ENCODE measurements at places on chromosomes 1 and 21.

- DNase-seq = no peak
Observed at GRCh38 chr1:4060850-4061249, 160.8 kb upstream of the C1orf174 start.

DNA sequence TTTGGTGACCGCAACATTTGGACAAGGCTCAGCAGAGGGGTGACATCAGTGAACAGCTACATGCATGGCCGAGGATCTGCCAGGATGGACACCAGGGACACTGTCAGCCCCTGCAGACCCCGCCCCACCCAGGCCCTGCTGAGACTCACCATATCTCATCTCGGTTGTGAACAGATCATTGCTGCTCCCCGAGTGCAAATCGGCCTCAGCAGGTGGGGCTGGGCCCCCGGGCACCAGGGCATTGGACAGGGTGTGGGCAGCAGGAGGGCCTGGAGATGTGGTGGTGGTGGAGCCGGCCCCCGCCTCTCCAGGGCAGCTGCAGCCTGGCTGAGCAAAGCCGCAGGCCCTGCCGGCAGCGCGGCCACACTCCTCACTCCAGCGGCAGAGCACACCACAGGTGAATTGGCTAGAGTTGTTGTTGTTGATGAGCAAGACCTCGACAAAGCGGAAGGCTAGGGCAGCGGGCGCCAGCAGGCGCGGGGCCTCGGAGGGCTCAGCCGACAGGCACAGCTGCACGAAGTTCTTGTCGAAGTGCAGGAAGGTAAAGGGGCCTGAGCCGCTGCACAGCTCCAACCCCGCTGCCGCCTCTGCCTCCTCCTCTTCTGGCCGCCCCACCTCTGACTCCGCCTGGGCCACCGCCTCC is 8.2 kb downstream of the ADGRB2 start:
- DNase-seq = no peak

- no peak for DNase-seq
Observed at GRCh38 chr1:4056422-4056821, 156.3 kb upstream of the C1orf174 start.

DNA sequence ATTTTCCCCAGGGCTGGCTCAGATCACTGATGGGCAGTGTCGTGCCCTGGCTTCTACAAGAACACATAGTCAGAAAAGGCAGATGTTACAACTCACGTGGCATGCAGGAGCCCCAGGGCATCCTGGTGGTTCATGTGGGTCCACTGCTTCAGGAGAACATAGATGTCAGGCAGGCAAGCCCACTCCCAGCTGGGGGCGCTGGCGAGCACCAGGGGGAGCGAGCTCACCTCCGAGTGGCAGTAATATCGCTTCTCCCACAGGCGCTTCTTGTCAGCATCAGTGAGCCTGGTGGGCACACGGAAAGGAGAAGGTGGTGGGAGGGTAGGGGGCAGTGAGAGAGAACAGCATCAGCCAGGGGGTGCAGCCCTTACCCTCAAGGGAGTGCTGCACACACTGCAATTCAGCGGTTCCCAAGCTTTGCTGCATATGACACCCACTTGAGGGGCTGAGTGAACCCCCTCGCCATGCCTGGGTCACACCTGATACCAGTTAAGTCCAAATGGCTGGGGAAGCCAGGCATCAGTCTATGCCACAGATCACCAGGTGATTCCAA is 34.3 kb upstream of the PPP1R15B start:
- no peak for DNase-seq

DNA sequence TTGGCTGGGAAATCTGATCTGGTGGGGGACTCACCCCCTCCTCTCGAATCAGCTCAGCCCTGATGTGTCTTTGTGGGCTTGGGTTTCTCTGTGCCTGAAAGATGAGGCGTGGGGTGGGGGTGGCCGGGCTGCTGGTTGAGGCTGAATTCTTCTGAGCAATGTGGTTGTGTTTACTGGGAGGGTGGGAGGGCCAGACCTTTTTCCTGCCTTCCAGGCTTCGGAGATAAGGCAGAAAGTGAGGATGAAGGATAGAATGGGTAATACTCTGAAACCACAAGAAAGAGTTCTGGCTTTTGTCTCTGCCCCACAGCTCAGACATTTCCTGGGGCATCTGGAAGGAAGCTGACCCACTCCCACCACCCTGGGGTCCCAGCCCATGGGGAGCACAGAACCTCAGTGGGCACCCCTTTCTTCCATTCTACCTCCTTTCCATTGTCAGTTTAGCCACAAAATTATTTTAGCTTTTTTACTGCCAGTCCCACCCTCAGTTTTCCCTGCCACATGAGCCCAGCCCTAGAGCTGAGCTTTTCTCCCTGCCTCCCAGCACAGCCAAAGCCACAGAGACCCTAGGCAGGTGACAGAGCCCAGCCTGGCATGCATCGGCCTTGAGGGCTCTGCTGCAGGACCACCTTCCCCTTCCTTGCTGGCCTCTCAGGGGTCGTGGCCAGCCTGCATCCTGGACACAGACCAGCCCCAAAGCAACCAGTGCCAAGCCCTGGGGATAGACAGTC is 11.2 kb downstream of the ALX3 start:
- no peak for DNase-seq

DNA sequence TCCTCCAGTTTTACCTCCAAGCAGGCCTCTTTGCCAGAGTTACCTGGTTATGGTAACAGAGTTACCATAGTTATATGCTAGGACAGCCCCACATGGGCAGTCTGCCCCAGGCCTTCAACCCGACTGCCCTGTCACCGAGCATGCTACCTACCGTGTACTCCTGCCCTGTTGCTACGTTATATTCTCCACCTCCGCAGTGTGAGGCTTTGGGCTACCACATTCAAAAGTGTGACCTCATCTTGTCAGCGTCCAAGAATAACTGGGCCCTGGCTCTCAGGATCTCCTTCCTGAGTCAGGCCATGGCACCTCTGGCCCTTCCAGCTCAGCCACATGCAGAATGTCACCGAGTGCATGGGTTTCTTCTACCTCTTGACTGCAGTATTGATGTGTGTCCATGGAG is 8.9 kb downstream of the MAPKAPK2 start:
- no peak for DNase-seq

DNA sequence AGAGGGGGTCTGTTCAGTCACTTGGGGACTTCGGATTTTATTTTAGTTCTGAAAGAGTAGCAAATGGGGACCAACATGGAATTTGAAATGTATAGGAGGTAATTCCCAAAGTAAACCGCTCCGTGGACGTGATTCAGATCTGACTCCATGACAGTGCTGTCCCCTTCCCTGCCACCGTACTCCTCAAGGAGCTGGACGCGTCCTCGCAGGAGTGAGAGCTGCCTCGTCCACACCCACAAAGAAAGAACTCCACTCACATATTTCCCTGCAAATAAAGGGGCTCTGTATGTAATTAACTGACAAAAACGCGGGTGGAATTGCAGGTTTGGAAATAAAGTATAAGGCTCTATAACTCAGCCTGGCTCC is 183.6 kb downstream of the ETS2 start:
- no peak for DNase-seq

GRCh38 chr1:108050911-108051629 is 86.1 kb upstream of the VAV3 start:
- DNase-seq = no peak

Measured in stimulated activated CD4-positive, alpha-beta T cell treated with anti-CD3 and anti-CD28 coated beads, Interleukin-1b, Interleukin-23, amount 100 ng/mL, for 1 hour (primary cell).